NCI-H146 (cell line): ENCODE measurements at places on chromosomes 1 and 21.

DNA sequence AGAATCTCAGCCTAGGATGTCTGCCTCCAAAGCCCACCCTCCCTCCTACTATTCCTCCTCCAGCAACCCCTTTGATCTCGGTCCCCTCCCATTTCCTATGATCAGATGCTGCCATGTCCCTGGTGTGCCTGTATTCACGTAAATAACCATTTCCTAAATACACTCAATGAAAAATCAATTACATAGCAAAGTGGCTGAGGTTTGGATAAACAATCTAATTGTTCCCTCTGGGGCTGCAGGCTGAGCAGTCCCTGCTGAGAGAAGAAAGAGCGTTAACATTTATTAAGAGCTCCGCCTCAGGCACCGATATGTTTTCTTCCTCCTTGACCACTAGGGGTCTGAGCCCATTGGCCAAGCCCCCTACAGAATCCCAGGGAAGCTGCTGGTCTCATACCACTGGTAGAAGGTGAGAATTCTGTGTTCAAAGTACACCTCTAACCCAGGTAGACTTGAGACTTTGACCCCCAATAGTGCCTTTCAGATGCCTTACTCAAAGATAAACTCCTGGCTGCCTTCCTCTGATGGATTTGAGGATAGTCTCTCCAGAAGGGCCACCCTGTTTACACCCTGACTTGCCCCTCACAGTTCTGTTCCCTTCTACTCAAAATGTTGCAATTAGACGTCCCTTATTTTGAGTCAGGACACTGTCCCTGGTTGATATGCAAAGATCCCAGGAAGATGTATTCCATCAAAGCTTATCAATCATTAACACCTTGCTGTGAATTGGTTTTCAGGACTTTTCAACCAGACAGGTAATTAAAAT lies 33.9 kb upstream of the CAMK1G start:
- peak; percentile 67 for DNase-seq

- DNase-seq, result peak; percentile 77
These were observed 747 bp downstream of the STX6 start for GRCh38 chr1:181021811-181022434.

GRCh38 chr1:232865102-232865931 lies 60.1 kb downstream of the MAP10 start:
- DNase-seq, result no peak

- no peak for DNase-seq
These were observed 180.6 kb upstream of the PALMD start for GRCh38 chr1:99465176-99465900.

DNA sequence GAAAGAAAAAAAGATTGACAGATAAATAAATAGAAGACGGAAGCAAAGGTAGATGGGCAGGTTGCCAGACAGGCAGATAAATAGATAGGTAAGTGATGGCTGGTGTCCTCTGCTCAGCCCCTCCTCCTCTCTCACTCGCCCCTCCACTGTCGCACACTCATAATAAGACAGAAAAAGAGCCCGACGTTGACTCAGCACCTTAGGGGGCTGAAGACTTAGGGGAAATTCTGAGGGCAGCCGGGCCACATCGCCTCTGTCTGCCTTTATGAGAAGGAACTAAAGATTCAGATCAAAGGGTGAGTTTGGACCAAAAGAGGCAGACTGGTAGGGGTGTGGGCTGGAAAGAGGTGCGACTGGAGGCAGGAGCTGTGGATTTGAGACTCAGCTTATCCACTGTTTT lies 158.1 kb upstream of the IGSF21 start:
- DNase-seq, result no peak

- no peak for DNase-seq
These were observed 19.8 kb upstream of the PRDM16 start for GRCh38 chr1:3049164-3049563.

DNA sequence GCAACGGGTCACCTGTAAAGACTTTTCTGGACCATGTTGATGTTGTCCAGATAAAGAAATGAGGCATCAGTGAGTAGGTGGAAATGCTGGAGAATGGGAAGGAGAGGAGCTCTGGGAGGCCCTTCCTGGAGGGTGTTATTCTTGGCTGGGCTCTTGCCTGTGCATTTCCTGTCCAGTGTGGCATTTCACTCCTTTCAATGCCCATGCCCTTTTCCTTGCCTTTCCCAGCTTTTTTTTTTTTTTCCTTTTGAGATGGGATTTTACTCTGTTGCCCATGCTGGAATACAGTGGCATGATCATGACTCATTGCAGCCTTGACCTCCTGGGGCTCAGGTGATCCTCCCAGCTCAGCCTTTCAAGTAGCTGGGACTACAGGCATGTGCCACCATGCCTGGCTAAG lies 11.8 kb downstream of the NOS1AP start:
- no peak for DNase-seq

DNA sequence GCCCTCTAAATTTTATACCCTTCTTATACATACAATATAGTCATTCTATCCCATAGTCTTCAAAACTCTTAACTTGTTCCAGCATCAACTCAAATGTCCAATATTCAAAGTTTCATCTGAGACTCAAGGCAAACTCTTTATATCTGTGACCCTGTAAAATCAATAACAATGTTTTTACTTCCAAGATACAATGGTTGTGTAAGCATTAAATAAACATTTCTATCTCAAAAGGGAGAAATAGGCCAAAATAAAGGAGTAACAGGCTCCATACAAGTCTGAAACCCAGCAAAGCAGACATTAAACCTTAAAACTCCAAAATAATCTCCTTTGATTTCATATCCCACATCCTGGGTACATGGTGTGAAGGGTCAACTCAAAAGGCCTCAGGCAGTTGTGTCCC lies 1299.1 kb downstream of the MRPL39 start:
- no peak for DNase-seq

DNA sequence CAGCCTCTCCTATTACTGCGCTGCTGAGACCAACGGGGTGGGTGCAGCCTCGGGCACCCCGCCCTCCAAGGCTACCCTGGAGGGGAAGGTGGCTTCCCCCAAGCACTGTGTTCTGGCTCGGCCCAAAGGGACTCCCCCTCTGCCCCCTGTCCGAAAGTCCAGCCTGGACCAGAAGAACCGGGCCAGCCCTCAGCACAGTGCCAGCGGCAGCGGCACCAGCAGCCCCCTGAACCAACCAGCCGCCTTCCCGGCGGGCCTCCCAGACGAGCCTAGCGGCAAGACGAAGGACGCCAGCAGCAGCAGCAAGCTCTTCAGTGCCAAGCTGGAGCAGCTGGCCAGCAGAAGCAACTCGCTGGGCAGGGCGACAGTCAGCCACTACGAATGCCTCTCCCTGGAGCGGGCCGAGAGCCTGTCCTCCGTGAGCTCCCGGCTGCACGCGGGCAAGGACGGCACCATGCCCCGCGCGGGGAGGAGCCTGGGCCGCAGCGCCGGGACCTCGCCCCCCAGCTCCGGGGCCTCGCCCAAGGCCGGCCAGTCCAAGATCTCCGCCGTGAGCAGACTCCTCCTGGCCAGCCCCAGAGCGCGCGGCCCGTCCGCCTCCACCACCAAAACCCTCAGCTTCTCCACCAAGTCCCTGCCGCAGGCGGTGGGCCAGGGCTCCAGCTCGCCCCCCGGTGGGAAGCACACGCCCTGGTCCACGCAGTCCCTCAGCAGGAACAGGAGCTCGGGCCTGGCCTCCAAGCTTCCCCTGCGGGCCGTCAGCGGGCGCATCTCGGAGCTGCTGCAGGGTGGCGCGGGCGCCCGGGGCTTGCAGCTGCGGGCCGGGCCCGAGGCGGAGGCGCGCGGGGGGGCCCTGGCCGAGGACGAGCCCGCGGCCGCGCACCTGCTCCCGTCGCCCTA lies 533.1 kb downstream of the KIF26B start:
- DNase-seq, result no peak

DNA sequence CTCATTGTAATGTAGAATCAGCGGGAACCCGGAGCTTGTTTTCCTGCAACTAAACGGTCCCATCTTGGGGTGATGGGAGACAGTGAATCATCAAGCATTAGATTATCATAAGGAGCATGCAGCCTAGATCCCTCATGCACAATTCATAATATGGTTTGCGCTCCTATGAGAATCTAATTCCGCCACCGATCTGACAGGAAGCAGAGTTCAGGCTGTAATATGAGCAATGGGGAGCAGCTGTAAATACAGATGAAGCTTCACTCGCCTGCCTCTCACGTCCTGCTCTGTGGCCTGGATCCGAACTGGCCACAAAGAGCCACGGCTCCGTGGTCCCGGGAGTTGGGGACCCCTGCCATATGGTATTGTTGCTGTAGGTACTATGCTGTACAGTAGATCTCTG lies 1.6 kb downstream of the IFI44 start:
- no peak for DNase-seq

- no peak for DNase-seq
These were observed 50.9 kb downstream of the ENAH start for GRCh38 chr1:225601902-225602589.

GRCh38 chr1:71784241-71784640 lies 498.1 kb downstream of the NEGR1 start:
- no peak for DNase-seq

GRCh38 chr1:188194916-188195315 lies 1366.2 kb downstream of the PLA2G4A start:
- DNase-seq, result no peak

DNA sequence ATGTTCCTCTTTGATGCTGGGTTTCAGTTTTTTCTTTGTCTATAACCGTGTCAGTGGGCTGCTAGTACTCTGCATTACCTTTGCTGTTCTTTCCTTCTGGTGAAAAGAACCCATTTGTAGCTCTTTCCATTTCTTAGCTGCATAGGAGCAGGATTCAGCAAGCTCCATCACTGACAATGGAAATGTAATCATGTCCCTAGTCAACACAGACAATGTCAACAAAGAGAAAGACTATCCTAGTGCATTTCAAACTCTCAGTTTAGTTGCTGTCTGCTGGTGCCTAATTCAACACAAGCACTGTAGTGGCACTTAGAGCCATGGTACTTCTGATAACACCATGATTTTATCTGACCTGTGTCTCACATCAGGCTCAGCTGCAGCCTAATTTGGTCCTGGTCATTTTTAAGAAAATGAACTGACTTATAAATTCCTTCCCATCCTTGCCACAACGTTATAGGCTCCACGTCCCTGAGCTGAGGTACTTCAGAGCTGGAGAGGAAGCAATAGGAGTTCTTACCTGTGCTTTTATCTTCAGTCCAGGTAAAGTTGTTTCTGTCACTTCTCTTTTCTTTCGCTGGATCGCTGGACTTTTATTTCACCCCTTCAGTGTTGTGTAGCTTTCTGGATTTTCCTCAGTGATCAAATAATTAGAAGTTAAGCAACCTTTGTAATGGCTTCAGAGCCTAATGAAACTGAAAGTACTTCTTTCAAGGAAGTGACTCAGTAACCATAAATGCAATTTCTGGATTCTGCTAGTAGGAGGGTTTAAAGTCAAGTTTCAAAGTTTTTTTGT lies at the start of gene GBP3:
TSS of gene GBP3 (minus strand) at position 700 of the 793 bp plus-strand sequence. CDS start 2,145 bp downstream, outside the sequence.
- DNase-seq, result peak; percentile 16

DNA sequence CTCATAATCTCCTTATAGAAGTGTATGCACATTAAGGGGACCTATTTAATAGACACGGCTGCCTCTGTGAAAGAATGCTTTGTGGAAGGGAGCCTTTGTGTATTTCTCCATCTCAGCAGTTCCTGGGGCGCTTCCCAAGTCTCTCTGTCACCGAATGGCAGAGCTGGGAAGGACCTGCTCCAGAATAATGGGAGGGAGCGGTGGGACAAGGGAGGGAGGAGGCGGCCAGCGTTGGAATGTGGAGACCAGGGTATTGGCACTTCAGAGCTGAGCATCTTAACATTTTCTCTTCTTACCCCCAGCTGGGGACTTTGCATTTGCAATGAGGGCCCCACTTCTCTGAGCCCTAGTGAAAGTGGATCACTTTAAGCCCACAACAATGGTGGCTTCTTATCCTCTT lies 23.9 kb downstream of the CACHD1 start:
- no peak for DNase-seq

- no peak for DNase-seq
These were observed 41.3 kb upstream of the TRIM45 start for GRCh38 chr1:117162816-117163215.

GRCh38 chr1:8477166-8477982 lies 159.5 kb downstream of the SLC45A1 start:
- no peak for DNase-seq

- DNase-seq, result no peak
These were observed 50.0 kb upstream of the SLC19A1 start for GRCh38 chr21:45592208-45592619.

GRCh38 chr1:58848818-58849411 lies 65.1 kb upstream of the JUN start:
- DNase-seq, result peak; percentile 46

- DNase-seq, result no peak
These were observed 380.7 kb downstream of the PRDM2 start for GRCh38 chr1:14080653-14081052.

DNA sequence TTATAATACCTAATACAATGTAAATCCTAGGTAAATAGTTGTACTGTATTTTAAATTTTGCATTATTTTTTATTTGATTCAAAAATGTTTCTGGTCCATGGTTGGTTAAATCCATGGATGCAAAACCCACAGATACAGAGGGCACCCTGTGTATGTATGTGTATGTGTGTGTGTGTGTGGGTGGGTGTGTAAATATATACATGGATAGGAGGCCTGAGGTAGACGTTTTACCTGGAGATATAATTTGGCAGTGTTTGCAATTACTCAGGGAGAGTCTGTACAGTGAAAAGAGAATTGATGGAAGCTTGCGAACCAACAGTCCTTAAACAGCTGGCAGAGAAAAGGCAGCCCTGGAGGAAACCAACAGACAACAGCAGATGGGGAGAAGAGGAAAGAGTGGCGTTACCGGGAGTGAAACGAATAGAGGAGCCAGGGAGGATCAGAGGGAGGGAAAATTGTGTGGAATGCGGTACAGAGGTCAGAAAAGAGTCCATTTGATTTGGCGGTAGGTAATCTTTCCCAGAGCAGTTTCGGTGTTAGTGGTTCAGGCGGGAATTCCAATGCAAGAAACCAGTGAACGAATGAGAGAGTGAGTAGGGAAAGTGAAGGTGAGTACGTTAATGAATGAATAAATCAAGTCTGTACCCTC lies 47.9 kb upstream of the NBL1 start:
- DNase-seq, result peak; percentile 43

DNA sequence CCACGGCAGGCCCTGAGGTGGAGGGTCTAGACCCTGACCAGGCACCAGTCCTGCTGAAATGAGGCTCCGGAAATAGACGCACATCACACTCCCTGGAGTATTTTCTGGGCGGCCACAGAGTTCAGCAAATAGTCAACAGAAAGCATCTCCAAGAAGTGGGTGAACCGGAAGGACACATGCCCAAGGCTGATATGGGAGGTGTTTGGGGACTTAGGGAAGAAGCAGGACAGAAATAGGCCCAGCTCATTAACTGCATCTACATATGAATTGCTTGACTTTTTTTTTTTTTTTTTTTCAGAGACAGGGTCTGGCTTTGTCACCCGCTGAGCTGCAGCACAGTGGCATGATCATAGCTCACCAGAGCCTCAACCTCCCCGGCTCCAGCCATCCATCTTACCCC lies 36.5 kb upstream of the GPR157 start:
- DNase-seq, result no peak

DNA sequence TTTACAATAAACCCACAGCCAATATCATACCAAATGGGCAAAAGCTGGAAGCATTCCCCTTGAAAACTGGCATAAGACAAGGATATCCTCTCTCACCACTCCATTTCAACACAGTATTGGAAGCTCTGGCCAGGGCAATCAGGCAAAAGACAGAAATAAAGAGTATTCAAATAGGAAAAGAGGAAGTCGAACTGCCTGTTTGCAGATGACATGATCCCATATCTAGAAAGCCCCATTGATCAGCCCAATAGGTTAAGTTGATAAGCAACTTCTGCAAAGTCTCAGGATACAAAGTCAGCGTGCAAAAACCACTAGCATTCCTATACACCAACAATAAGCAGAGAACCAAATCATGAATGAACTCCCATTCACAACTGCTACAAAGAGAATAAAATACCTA lies 235.5 kb downstream of the DPYD start:
- no peak for DNase-seq
